ENCODE measurements at places on chromosomes 6 and 20. TPM values are rescaled to one million over a fixed set of nuclear protein-coding genes. Genes with fewer than 3 reads are reported as not detected.

The SLC32A1 gene
- not detected for total RNA-seq

GRCh38 chr6:8017705-8018104 lies 46.5 kb downstream of the BLOC1S5 start:
- no peak for DNase-seq

GRCh38 chr6:45647341-45648261 lies 269.9 kb upstream of the SUPT3H start:
- no peak for DNase-seq

GRCh38 chr6:150661216-150662007 lies 61.7 kb downstream of the PLEKHG1 start:
- DNase-seq = no peak

GRCh38 chr20:61369731-61370520 lies 117.9 kb downstream of the CDH4 start:
- no peak for DNase-seq

DNA sequence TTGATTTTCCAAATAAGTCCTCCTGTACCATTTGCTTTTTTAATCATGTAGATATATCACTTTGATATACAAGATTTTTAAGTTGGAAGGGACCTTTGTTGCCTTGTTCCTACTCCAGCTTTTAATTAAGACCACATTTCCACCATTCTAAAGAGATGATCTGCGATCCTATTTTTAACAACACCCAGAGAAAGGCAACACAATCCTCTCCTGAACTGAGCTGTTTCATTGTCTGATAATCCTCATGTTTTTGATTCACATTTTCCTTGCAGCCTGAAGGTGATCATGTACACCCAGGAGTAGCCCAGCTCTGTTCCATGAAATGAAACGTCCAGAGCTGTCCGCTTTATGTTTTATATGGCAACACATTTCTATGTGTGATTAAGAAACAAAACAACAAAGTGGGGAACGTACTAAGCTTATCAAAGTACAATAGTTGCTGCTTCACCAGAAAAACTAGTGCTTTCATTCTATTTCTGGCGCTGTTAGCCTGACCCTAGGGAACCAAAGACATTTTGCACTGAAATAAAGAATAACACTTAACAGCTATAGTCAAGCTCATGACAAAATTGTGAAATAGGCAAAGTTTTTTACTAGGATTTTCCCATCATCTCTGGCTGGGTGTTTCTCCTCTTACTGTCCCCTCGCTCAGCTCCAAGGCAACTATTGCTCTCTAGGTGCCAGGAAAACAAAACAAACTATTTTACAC lies 22.6 kb upstream of the TRAF3IP2 start:
- no peak for DNase-seq

- DNase-seq = no peak
These were observed 12.9 kb upstream of the CBLN4 start for GRCh38 chr20:56018194-56018593.

DNA sequence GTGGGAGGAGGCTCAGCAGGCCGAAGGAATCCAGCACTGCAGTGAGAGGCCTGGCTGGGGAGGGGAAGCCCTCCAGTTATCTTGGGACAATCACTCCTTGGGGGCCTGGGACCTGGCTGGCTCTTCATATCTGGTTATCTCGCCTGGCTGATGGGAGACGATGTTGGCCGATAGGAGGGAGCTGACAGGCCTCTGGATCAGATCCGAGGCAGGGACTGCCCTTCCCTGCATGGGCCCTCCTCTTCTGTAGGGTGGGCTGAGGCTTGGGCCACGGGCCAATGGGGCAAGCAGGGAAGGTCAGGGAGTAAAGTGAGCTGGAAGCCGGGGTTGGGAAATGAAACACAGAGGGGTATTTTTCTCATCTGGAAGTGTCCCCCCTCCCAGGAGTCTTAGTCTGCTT lies 25.2 kb downstream of the MANBAL start:
- no peak for DNase-seq
